Hippocampal formation (tissue), 2 donors: ENCODE measurements at places on chromosomes 1 and 21.

DNA sequence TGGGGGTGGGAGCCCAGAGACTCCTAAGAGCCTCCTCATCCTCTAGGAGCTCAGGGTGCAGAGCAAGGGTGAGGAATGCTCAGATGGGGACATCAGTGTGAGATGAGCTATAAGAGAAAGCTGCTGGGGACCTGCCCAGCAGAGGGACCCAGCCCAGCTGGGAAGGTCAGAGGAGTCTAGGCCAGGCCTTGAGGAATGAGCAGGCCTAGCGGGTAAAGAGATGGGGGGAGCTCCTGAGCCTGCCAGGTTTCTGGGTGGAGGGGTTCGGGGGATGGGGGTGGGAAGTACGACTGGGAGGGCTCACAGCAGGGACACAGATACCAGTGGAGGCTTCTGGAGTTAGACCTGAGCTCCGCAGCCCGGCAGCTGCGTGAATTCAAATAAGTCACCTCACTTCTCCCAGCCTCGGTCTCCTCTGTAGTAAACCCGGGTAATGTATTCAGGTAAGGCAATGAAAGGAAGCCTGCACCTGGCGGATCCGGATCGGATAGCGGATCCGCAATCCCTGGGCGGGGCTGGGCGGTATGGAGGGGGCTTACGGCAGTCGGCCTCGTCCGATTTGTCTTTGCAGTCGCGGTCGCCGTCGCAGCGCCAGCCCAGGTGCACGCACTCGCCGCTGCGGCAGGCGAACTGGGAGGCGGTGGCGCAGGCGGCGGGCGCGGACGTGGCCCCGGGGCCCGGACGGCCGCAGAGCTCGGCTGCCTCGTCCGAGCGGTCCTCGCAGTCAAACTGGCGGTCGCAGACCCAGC, 38.0 kb upstream of the MAGOH start:
- DNase-seq: no peak

DNA sequence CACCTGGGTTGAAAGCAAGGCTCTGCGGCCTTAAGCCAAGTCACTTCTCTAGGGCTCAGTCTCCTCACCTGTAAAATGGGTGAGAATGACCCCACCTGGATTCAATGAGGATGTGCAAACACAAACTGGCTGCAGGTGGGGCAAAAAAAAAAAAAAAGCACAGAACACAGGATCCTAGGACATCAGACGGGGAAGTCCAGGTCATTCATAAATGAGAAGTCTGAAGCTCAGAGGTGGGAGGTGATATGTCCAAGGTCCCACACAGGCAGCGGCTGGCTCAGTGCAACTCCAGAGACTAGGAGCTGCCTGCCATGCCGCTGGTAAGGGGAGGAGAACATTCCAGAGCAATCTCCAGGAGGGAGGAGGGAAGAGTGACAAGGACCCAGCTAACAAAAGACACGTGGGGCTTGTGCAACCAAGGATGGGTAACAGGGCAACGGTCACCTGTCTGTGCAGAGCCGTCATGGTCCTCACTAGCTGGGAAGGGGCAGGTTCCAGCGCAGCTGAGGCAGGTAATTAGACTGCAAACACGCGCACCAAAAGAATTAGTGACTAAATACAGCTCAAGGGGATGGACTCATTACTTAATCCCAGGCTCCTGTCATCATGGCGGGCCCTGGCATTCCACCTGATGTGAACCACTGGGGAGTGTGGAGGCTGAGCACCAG, 19.5 kb downstream of the IFFO2 start:
- DNase-seq: no peak

DNA sequence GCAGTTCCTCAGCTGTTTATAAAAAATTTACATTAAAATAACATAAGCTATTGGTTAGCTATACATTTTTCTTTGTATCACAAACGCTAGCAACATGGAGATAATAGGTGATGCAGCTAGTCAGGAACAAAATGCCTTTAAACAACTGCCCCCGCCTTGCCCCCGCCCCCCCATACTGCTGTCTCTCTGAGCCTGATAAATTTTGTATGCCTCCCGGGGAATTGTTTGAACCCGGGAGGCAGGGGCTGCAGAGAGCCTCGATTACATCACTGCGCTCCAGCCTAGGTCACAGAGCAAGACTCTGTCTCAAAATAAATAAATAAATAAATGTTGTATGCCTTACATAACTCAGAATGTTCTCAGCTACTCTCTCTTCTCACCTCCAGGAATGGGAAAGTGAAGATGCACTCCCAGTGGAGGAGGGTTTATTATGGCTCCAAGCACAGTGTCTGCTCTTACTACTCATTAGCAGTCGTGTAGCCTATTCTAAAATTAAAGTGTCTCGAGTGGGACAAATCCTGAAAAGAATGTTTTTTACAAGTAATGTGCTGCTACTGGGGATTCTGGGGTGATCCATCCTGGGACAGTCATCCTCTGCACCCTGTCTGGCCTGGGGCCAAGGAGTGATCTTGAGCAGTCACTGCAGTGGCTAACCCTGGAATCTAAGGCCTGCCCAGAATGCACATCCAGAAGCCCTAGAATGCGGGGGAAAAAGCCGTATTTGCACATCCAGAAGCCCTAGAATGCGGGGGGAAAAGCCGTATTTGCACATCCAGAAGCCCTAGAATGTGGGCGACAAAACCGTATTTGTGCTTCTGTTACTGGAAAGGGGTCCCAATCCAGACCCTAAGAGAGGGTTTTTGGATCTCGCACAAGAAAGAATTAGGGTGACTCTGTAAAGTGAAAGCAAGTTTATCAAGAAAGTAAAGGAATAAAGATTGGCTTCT, 39.4 kb upstream of the ZNF496 start:
- DNase-seq: no peak

GRCh38 chr1:205983925-205984725, 19.1 kb downstream of the RAB7B start:
- DNase-seq: peak; percentile 76

DNA sequence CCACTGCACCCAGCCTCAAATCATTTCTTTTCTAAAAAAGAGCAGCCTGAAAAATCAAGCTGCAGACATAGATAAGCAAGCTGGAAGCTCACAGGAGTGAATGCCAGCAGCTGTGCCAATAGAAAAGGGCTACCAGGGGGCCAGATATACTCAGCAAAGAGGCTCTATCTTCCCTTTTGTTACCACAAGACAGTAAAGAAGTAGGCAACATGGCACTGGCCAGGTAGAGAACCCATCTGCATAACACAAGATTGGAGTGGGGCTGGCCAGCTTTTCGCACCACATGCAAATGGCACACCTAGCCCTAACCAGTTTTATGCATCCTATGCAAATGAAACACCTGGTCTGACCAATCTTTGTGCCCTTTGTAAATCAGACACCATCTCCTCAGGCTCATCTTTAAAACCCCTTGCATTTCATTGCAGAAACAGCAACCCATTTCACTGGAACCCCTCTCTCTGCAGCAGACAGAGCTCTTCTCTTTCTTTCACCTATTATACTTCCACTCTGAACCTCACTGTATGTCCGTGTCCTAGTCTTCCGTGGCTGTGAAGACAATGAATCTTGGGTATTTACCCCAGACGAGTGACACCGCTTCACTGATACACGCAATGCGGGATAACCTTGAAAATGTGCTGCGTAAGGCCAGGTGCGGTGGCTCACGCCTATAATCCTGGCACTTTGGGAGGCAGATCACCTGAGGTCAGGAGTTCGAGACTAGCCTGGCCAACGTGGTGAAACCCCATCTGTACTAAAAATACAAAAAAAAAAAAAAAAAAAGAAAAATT, 15.1 kb downstream of the CASP9 start:
- DNase-seq: no peak
